ENCODE measurements at places on chromosomes 3 and 15. TPM values are rescaled to one million over a fixed set of nuclear protein-coding genes. Genes with fewer than 3 reads are reported as not detected.

SEMA6D gene
- not detected for total RNA-seq

MESP1 gene
- 7.5 TPM for total RNA-seq

ARHGAP11A gene
- 103 TPM for total RNA-seq

GRIP2 gene
- total RNA-seq, result not detected

PDCD6IP gene
- total RNA-seq, result 180 TPM

RUVBL1 gene
- total RNA-seq, result 112 TPM

TLR9 gene
- total RNA-seq, result 0.32 TPM

BMF gene
- total RNA-seq, result 17.9 TPM

HYAL1 gene
- 0.59 TPM for total RNA-seq

ALDH1A2 gene
- 1.2 TPM for total RNA-seq

CLRN1 gene
- total RNA-seq, result not detected

NR1I2 gene
- total RNA-seq, result 0.11 TPM

PLCH1 gene
- 0.09 TPM for total RNA-seq

DNA sequence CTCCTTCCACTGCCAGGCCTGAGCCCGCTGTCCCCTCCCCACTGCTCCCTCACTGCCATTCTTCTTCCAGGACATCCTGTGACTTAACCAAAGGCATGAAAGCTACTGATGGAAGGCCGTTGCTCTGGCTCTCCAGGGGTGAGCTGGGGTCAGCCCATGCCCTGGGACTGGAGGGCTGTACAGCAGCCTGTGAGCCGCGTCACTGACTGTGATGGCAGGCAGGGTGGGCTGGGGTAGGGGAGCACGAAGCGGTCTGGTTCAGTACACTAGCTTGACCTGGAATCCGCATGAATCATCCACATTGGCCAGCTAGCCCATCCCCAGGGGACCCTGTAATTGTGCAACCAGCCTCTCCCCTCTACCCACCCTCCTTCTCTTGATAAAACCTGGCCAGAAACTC is 30.8 kb downstream of the CORO2B start:
- no peak for DNase-seq

GRCh38 chr3:120062474-120062873 is 31.8 kb downstream of the GSK3B start:
- no peak for DNase-seq

DNA sequence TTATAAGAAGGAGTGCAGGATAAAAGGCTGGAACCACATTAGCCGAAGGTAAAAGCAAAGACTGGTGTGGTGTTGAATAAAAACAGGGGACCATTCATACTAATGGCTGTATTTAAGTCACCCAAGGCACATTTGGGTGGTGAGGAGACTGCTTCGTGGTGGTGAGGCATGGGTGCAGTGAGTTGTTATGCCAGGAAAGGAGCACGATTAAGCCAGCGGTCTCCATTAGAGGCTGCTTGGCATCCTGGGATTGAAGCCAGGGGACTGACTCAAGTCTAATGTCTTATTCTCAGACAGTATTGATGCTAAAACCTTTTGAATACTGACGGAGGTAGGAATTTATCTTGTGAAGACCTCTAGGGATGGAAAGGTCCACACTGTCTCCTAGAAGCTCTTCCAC is 21.9 kb downstream of the FEM1B start:
- no peak for DNase-seq

DNA sequence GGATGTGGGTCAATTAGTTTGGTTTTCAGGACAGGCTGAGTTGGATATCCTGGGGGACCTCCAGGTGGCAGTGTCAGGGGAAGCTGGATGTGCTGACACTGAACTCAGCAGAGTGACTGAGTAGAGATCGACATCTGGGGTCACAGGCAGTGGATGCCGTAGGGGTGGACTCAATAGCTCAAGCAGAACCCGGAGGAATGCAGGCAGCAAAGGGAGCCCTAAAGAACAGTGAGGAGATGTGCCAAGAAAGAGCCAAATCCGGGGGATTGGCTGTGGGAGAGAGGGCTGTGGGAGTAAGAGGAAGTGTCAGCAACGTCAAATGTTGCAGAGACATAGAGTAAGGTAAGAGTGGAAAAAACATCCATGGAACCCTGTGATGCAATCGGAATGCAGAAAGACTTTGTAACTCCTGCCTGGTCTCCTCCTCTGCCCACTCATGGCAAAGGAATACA is 11.6 kb downstream of the CCR5AS start:
- no peak for DNase-seq

DNA sequence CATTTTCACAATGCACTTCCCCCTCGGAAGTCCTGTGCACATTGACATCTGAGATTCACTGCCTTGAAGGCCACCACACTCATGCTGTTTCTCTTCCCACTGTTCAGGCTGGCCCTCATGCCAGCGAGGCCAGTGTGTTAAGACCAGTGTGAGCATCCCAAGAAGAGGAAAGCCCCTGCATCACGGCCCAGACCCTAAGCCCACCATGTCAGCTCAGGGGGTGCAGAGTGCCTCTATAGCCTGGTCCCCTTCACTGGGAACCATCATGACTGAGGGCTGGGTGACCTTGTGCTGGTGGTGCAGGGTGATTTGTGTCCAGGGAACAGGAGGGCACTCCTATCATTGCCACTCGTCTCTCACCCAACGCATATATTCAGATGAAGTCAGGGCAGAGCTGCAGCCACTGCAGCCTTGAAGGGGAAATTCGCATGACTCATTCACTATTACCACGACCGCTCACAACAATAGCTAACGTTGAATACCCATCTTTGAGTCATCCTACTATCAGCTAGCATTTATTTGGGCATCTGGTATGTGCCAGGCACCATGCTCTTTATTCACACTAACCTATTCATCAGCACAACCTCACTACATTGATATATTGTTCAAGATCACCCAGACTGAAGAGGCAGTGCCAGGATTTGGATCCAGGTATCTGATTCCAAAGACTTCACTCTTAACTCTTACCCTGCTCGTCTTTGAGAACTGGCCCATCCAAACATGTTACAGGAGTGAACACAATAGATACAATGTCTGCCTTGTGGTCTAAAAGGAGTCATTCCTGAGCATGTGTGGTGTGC is 58.8 kb upstream of the SLC6A11 start:
- no peak for DNase-seq

- DNase-seq, result no peak
These were observed 127.6 kb upstream of the GBE1 start for GRCh38 chr3:81888914-81889557.

DNA sequence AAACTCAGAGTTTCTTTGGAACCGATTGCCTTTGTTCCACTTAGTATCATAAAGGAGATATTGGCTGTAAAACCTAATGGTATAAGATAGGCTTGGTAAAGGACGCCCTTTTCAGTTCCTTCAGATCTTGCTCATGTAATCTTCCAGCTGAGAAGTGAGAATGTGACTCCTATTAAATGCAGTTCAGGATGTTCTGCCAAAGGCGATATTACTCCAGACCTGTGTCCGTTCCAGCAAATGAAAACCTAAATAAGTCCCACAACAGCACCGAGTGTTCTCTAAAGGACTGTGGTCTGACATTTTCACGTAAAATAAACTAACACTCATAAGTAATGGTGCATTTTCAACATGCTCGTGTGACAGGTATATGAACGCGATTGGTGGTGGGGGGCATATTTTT is 276.2 kb downstream of the FEZF2 start:
- DNase-seq, result no peak

DNA sequence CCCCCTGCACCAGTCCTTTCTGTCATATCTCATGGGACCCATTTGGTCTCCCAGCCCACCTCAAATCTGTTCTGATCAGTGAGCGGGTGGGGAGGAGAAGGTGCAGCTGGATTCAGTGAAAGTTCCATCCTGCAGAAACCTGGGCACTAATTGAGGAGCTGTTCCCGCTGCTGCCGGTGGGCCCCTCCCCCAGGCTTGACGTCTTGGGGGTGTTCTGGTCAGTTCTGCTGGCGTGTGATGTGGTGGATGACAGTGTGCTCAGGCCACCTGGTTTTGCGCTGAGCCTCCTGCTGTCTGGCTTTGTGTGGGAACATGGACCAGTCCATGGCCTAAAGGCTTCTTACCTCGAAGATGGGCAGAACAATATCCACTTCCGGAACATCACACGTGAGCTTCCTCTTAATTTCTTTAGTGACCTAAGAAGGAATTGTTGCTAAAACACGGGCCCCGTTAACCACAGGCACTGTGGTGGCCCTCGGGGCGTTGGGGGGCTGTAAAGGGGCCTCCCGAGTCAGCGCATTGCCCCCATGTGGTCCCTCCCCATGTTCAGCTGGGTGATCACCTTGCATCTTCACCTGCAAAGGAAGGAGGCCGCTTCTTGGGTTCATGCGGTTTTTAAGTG is 59.7 kb downstream of the RGMA start:
- DNase-seq, result no peak

DNA sequence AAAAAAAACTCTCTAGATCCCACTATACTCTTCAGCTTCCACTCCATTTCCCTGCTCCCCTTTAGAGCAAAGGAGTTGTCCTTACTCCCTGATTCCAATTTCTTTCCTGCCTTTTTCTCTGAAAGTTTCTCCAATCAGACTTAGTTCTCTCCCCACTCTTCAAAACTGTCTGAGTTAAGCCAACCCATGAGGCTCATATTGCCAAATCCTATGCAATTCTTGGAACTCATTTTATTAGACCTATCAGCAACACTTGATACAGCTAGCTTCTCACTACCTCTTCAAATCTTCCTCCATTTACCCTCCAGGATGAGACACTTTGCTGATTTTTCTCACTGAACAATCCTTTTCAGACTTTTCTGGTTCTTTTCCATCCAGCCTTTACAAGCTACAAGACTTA is 233.1 kb downstream of the THRB start:
- no peak for DNase-seq

- DNase-seq, result no peak
These were observed 160.1 kb upstream of the PDZRN3 start for GRCh38 chr3:73784686-73785392.

GRCh38 chr3:71641674-71642073 is 58.1 kb upstream of the FOXP1 start:
- DNase-seq, result no peak

GRCh38 chr3:16474920-16475319 is 38.6 kb downstream of the RFTN1 start:
- no peak for DNase-seq

DNA sequence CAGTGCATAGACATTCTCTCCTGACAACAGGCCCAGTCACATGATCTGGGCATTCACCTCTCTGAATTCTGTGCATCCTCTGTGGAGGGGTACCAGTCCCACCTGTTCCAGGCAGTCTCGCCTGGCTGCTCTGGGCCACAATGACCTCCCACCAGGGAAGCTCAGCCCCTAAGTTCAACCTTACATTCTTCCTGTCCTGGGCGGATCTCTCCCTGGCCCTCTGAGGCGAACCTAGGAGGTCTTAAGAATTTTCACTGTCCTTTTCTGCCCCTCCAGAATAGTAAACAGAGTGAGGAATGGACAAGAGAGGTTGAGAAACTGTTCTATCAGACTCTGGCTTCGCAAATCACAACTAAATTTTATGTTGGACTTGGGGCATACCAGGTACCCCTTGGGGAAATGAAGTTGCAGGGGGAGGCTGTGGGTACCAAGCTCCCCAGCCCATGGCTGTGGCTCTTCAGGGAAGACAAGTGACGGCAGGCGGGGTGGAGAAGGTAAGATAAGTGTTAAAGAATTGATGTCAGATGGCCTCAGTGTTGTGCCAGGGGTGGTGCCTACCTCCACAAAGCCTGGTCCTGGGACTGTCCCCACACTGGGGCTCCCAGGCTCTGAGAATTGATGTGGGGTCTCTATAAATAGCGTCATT is 5.3 kb downstream of the SCN5A start:
- DNase-seq, result no peak

DNA sequence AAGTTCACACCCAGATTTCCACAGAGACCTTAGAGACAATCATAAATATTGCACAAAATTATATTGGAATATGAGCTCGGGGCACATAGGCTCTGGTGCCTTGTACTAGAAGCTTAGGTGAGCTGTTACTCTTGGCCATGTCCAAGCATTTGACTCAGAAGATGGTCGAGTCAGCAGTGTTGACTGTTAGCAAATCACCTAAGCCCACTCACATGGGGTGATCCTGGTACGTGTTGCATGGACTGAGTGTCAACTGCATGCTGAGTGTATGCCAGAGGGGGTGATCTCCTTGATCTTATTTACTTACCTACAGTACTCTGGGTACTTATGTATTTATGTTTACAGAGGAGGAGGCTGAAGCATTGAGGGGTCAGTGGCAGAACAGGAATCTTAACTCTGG is 14.0 kb downstream of the SMAD3 start:
- DNase-seq, result no peak

DNA sequence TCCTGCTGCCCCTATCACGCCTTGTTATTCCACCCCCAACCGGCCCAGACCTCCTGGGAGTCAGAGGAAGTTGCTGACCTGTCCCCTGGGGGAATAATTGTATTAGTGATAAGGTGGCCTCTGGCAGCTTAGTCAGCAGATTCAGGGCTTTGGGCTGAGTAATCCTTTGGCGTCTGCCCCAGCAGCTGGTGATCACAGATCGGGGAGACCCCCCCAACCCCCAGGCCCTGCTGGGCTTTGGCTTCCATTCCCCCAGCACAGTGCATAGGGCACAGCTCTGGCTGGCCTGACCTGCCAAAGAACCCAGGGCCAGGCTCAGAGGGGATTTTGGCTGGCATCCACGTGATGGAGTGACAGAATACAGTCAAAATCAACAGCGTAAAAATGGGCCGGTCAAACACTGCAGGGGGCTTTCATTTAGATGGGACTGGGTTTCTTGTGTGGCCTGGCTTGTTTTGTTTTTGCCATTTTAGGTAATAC is 3.9 kb upstream of the NR2E3 start:
- DNase-seq, result no peak

DNA sequence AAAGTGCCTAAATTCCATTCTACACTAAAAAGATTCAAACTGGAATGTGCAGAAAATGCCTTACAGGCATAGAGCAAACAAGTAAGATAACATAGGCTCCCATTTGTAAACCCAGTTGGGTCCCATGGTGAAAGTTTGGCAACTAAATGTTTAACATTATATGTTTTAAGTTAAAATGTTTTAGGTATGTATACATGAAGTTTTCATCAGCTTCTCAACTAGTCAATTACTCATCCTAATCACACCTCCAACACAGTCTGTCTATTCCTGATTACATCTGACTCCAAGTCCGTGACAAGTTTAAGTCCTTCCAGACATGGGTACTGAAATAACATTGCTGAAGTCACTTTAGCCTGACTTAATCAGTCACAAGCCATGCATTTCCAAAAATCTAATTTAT is 25.0 kb downstream of the MYLK start:
- DNase-seq, result no peak
